Activated naive CD4-positive, alpha-beta T cell treated with anti-CD3 and anti-CD28 coated beads, Interleukin-2, amount 10 ng/mL, durations not matched to agents 7 days and 5 days (primary cell): ENCODE measurements at places on chromosomes 7 and 10.

DNA sequence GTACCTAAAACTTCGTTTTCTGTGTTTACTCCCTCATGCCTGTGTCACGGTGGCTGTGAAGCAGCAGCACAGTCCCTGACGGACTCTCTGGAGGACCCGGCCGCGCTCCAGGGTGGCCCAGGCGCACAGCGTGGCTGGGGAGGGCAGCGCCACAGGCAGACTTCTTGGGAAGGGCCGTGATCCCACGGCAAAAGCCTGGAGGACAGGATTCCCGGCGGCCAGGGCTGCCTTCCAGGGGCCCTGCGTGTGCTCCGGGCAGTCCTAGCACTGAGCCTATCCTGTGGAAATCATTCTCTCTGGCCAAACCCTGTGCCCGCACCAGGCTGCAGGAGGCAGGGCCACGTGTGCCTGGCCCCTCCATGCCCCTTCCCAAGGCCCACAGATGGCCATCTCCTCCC, 244.2 kb downstream of the MAD1L1 start:
- DNase-seq, result no peak
- H3K4me3 ChIP-seq, result no peak overlapping the region
- peaks cover 17% of the 10 kb centered on the region for H3K36me3 ChIP-seq
- H3K4me1 ChIP-seq, result peaks cover 34% of the 10 kb centered on the region

- DNase-seq, result no peak
- H3K27ac ChIP-seq, result no peak overlapping the region
- no peaks in the 10 kb centered on the region for H3K36me3 ChIP-seq
Measured at GRCh38 chr10:103534621-103535498, 41.4 kb downstream of the NEURL1 start.

- DNase-seq, result no peak
- no peak overlapping the region for H3K4me3 ChIP-seq
- H3K27ac ChIP-seq, result no peak overlapping the region
- no peaks in the 10 kb centered on the region for H3K36me3 ChIP-seq
- no peaks in the 10 kb centered on the region for H3K4me1 ChIP-seq
- no peaks in the 10 kb centered on the region for H3K27me3 ChIP-seq
Measured at GRCh38 chr7:47102331-47102841, 479.5 kb downstream of the TNS3 start.

DNA sequence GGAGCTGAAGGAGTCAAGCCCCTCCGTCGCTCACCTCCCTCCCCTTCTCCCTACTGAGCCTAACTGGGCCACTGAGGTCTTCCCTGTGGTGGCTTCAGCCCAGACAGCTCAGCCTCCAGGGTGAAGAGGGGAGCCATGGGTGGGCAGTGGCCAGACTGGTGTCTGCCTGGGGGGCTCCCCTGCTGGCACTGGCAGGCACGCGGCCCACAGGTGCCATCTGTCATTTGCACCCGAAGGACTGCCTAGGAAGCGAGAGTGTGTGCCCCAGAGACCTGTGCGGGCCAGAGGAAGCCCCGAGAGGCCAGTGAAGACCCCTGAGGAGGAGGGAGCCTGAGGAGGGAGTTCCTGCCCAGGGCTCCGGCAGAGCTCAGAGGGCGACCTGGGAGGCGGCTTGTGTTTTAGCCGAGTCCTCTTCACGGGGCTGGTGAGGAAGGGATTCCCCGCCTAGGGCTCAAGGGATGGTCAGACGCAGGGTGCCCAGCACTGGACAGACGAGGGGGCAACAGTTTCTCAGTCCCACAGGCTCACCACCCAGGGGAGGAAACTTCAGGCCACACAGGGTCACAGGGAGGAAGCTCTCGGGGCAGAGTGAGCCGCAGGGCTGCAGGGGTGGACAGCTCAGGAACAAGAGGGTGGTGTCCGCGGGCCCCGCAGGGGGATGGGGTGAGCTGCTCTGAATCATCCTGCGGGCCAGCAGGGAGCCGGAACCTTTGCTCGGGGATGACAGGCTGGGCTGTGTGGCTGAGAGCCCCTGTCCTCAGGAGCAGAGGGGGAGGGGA, 76.2 kb upstream of the PPP2R2D start:
- H3K27me3 ChIP-seq, result peaks cover 4% of the 10 kb centered on the region
- H3K27ac ChIP-seq, result no peak overlapping the region
- H3K4me1 ChIP-seq, result no peaks in the 10 kb centered on the region
- no peaks in the 10 kb centered on the region for H3K36me3 ChIP-seq

DNA sequence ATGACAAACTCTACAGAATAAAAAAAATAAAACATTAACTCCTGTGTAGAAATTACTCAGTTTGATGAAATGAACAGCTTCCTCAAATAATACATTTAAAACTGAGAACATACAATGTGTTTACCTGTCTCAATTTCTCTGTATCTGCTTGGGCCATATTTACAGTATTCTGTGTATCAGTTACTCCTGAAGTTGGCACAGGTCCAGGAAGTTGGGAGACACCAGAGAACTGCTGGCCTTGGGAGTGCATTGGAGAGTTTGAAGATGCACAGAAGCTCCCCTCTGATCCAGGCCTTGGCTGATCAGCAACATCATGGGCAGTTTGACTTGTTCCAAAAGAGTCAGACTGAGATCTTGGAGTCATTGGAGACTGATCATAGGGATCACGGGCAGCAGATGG, 155.1 kb downstream of the GALNT11 start:
- H3K4me3 ChIP-seq, result no peak overlapping the region
- peaks cover 13% of the 10 kb centered on the region for H3K4me1 ChIP-seq
- H3K36me3 ChIP-seq, result peaks cover 65% of the 10 kb centered on the region
- DNase-seq, result no peak
- no peak overlapping the region for H3K27ac ChIP-seq
- H3K27me3 ChIP-seq, result no peaks in the 10 kb centered on the region

DNA sequence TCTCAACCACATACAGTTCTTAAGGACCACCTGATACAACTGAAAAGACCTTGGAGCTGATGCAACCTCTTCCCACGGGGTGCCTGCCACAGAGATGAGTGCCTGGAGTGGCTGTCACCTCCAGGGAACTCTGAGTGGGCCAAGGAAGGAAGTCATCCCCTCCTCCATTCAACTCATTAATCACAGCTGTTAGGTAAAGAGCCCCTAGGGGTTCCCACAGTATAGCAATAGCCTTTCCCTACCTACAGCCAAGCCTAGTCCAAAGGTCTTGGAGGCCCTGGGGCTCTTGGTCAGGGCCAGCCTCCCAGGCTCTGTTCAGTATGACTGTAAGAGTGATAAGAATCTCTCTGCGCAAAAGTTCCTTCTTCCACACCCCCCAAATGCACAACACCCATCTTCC, 70.4 kb upstream of the NFE2L3 start:
- H3K4me1 ChIP-seq, result peaks cover 7% of the 10 kb centered on the region
- DNase-seq, result no peak
- H3K4me3 ChIP-seq, result no peak overlapping the region
- no peaks in the 10 kb centered on the region for H3K36me3 ChIP-seq

DNA sequence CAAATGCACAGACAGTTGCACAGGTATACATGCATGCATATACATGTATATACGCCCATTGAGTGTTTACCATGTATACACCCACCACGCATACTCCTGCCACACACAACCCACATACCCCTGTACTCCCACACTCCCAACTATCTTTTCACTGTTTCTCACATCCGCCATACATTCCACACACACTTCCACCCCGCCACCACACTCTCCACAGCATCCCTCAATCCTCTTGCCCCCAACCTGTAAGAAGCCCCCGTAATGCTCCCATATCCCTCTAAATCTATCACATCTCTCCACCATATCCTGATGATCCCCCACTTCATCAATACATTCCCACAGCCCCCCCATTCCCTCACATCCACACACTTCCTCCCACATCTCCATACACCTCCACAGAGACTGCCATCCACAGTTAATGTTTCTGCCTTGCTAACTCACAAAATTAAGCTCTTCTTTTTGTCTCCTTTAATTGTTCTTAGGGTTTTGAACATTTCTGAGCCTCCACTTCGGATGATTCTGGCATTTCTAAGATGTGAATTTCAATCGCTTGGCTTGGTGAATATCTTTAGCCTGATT, 47.4 kb downstream of the GPR158 start:
- H3K27ac ChIP-seq, result no peak overlapping the region
- no peaks in the 10 kb centered on the region for H3K4me1 ChIP-seq
- no peaks in the 10 kb centered on the region for H3K27me3 ChIP-seq
- H3K4me3 ChIP-seq, result no peak overlapping the region
- H3K36me3 ChIP-seq, result no peaks in the 10 kb centered on the region
- DNase-seq, result peak; percentile 13

- H3K27me3 ChIP-seq, result peaks cover 94% of the 10 kb centered on the region
- no peak overlapping the region for H3K27ac ChIP-seq
- no peak overlapping the region for H3K4me3 ChIP-seq
- H3K36me3 ChIP-seq, result no peaks in the 10 kb centered on the region
- H3K4me1 ChIP-seq, result peaks cover 29% of the 10 kb centered on the region
Measured at GRCh38 chr10:114396464-114396863, 7.8 kb downstream of the AFAP1L2 start.

DNA sequence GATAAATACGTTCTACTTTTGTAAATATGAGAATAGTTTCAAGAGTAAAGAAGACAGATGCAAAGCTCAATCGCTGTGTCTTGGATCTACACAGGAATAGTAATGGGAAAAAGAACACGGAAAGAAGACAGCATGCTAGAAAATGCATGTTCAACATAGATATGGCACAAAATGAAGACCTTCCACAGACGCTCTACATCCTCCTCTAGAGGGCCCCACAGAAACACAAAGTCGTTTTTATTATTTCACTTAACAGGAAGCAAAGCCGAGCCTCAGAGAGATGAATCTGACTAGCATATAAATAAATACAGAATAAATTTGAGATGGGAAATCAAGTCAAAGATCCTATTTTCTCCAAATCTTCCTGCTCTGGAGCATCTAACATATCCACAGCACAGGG, 292.6 kb downstream of the PARD3 start:
- H3K36me3 ChIP-seq, result no peaks in the 10 kb centered on the region
- H3K27me3 ChIP-seq, result no peaks in the 10 kb centered on the region
- H3K27ac ChIP-seq, result no peak overlapping the region
- H3K4me1 ChIP-seq, result peaks cover 2% of the 10 kb centered on the region
- no peak overlapping the region for H3K4me3 ChIP-seq

- H3K36me3 ChIP-seq, result peaks cover 2% of the 10 kb centered on the region
- no peak overlapping the region for H3K4me3 ChIP-seq
- H3K27ac ChIP-seq, result no peak overlapping the region
- no peaks in the 10 kb centered on the region for H3K27me3 ChIP-seq
- H3K4me1 ChIP-seq, result peaks cover 27% of the 10 kb centered on the region
Measured at GRCh38 chr10:119371704-119372663, 164.6 kb downstream of the GRK5 start.

GRCh38 chr10:104038958-104039752, 46.5 kb downstream of the COL17A1 start:
- no peaks in the 10 kb centered on the region for H3K36me3 ChIP-seq
- H3K27me3 ChIP-seq, result peaks cover 21% of the 10 kb centered on the region
- H3K4me3 ChIP-seq, result no peak overlapping the region
- no peak for DNase-seq
- no peaks in the 10 kb centered on the region for H3K4me1 ChIP-seq

DNA sequence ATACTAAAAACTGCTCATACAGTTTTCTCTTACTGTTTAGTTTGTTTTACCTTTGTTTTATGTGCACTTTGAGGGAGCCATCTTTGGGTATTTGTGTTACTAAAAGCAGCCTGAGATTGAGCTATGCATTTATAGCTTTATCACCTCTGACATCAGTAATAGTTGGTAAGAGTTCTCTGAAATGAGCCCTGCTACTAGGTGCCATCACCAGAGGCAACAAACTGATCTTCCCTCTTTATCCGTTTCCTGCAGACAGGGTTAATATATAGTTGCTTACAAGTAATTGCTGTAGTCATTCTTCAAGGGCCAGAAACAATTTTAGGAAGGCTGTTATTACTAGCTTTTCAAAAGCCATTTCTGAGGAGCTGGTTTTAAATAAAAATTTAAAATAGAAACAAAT, 49.1 kb downstream of the KIF20B start:
- peaks cover 29% of the 10 kb centered on the region for H3K36me3 ChIP-seq
- no peak overlapping the region for H3K27ac ChIP-seq
- no peak for DNase-seq
- H3K4me1 ChIP-seq, result no peaks in the 10 kb centered on the region
- H3K27me3 ChIP-seq, result no peaks in the 10 kb centered on the region

- no peak overlapping the region for H3K27ac ChIP-seq
- peaks cover 5% of the 10 kb centered on the region for H3K27me3 ChIP-seq
- no peak overlapping the region for H3K4me3 ChIP-seq
- peaks cover 21% of the 10 kb centered on the region for H3K4me1 ChIP-seq
- H3K36me3 ChIP-seq, result no peaks in the 10 kb centered on the region
Measured at GRCh38 chr10:62460393-62460792, 86.2 kb downstream of the ZNF365 start.

DNA sequence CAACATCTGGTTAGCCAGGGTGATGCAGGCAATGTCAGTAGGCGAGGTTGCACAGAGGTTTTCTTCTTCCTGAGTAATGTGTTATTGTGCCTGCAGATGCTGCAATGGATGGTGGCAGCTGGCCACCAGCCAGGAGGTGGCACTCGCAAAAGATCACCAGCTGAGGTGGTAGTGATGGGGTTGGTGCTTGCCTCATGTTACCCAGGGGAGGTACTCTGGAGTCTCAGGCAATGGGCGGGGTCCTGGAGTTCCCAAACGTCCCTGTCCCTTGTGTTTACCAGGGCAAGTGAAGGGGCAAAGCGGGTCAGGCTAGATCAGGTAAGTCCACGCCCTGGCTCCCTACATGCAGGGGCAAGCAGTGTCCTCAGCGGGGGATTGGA, 21.1 kb downstream of the CLRN3 start:
- H3K36me3 ChIP-seq, result no peaks in the 10 kb centered on the region
- no peak overlapping the region for H3K4me3 ChIP-seq
- no peaks in the 10 kb centered on the region for H3K4me1 ChIP-seq
- no peak for DNase-seq
- no peak overlapping the region for H3K27ac ChIP-seq
- H3K27me3 ChIP-seq, result peaks cover 34% of the 10 kb centered on the region

DNA sequence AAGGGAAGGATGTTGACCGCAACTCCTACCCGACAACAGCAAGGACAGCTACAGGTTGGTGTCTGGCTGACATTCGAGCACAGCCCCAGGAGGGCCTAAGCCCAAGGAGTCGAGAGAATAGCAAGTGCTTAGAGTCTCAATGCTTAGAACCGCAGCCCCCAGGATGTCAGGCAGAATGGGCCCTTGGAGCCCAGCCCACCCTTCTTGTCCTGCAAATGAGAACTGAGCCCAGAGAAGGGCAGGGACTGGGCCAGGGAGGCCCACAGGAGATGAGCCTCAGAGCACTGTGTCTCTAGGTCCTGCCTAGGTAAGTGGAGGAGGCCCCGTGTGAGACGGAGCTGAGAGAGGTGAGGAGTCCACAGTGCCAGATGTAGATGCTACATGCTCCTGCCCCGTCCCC, 173.3 kb upstream of the ZMIZ1 start:
- peaks cover 8% of the 10 kb centered on the region for H3K27me3 ChIP-seq
- no peak overlapping the region for H3K4me3 ChIP-seq
- DNase-seq, result no peak
- H3K4me1 ChIP-seq, result no peaks in the 10 kb centered on the region
- no peak overlapping the region for H3K27ac ChIP-seq
